ENCODE measurements at places on chromosomes 5 and 9.

DNA sequence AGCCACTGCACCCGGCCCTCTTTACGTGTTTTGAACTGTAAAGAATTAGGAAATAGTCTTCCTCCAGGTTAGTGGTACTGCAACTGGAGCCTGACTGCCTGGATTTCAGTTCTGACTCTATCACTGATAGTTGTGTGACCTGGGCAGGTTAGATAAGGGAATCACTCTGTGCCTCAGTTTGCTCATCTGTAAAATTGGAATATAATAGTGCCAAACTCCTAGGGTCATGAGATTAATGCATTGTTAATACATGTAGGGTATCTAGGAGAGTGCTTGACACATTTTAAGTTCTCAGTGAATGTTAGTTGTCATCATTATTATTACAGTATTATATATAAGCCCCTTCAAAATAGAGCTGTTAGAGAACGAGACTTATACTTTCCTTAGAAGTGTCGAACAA is 72.5 kb upstream of the FSD1L start:
- no peak for DNase-seq

- DNase-seq = no peak
Observed at GRCh38 chr5:143031781-143032580, 261.8 kb downstream of the ARHGAP26 start.

DNA sequence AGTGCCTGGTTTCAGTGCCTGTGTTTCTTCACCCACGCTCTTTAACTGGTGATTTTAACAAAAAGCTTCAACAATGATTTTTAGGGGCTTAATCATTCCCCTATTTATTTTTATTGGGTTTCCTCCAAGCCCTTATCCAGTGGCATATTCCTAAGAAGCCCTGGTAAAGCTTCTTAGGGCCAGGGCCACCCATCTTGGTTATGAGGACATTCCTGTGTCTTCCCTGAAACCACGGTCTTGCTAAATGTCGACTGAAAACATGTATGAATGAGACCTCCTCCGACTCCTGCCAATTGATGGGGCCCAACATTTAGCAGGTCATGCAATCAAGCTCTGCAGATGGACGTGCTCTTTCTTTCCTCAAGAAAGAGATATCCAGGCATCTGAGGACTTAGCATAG is 13.7 kb upstream of the CARTPT start:
- no peak for DNase-seq

DNA sequence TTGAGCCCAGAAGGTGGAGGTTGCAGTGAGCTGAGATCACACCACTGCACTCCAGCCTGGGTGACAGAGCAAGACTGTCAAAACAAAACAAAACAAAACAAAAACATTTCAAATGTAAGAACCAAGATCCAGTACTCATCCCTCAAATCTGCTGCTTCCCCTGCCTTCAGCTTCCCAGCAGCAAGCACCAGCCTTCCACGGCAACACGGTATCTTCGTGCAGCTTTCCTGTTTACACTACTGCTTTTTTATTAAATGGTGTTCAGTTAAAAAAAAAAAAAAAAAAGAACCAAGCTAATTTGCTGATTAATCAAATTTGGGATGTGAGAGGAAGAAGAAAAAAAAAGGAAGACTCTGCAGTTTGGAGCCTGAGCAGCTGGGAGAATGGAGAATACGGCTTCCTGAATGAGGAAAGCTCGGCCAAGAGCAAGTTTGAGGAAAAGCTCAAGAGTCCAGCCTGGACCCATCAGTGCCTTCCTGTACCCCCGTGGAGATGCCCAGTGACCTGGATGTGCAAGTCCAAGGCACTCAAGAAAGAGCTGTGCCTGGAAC is 28.0 kb upstream of the SLC2A8 start:
- no peak for DNase-seq

DNA sequence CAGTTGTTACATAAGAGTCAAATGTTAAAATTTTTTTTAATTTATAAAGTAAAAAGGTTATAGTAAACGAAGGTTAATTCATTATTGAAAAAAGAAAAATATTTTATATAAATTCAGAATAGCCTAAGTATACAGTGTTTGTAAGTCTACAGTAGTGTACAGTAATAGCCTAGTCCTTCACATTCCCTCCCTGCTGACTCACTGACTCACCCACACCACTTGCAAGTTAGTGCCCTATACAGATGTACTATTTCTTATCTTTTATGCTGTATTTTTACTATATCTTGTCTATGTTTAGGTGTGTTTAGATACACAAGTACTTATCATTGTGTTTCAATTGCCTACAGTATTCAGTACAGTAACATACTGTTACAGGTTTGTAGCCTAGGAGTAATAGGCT is 57.6 kb downstream of the MAMDC2 start:
- no peak for DNase-seq

DNA sequence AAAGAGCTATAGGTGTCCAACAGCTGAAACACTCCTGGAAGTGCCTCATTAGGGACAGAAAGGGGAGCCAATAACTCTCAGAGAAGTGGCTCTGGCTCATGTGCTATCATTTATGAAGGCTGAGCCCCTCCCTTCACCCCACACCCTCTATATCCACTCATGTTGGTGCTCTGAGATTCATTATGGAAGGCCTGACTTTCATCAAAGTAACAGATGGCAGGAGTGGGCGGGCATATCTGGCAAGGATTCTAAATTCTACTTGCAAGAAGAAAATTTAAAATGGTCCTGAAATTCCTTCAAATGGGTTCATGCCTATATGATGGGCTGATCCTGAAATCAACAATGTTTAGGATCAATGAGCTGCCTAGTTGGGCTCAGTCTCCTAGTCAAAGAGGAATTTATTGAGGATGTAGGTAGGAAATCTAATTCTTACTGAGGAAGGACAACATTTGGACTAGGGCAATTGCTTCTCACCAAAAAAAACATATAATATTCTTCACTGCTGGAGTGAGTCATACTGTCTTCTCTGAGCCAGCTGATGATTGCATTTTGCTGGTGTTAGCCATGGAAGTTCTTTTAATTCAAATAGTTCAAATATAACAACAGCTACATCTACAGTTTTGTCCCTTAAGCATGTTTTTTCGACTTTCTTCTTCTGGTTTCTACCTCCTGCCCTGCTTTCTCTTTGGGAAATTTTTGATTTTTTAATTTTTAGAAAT is 23.5 kb downstream of the NMRK1 start:
- peak; percentile 37 for DNase-seq

DNA sequence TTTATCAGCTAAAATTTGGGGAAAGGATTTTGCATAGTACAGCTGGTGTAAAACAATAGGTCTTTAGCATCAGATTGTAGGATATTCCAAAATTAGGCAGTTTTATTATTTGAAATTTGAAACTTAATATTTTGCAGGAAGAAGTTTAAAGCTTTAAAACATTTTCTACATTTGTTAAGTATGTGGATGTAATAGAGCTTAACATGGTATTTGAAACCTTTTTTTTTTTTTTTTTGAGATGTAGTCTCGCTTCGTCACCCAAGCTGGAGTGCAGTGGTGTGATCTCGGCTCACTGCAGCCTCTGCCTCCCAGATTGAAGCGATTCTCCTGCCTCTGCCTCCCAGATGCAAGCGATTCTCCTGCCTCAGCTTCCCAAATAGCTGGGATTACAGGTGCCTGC is 2.9 kb downstream of the DENND4C start:
- no peak for DNase-seq

DNA sequence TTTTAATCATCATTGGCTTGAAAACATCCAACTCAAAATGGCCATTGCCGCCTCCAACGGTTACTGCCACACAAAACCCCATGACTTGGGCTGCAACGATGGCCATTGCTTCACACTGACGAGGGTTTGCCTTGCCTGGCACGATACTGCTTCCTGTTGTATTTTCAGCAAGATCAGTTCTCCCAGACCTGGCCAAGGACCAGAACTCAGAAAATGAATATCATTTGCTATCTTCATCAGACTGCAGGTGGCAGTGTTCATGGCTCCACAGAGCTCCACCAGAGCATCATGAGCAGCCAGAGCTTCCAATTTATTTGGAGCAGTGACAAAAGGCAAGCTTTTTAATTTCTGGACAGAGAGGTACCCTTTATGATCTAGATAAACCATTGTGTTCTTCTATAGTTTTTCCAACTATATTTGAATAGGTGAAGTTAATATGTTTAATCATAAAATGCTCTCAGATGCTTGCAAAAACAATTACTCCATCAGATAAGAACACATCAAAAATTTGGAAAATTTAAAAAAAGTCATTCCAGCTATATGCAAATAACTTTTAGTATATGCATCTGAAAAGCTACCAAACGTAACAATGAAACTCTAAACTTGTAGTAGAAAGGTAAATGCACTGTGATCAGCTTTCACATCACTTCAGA is 10.4 kb downstream of the AMACR start:
- peak; percentile 86 for DNase-seq

- no peak for DNase-seq
Observed at GRCh38 chr9:18447131-18447530, 26.8 kb upstream of the ADAMTSL1 start.

GRCh38 chr9:130235558-130236435 is 29.8 kb upstream of the HMCN2 start:
- no peak for DNase-seq

DNA sequence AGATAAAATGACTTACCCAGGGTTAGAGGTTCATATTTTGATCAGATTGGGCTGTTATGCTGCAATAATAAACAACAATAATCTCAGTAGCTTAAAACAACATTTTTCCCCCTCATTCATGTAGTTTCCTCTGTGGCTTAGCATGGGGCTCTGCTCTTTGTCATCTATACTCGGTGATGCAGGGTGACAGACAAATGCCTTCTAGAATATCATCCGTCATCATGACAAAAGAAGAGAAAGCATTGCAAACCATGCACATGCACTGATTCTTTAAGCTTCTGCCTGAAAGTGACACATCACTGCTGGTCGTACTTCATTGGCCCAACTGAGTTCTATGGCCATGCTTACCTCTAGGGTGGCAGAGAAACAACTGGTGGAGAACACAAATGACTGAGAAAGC is 58.8 kb upstream of the MAMDC2 start:
- DNase-seq = no peak

GRCh38 chr9:134408939-134409737 is 82.9 kb downstream of the RXRA start:
- no peak for DNase-seq

GRCh38 chr9:86749894-86750255 is 197.4 kb downstream of the GAS1 start:
- DNase-seq = no peak

Measured in AG09309 (cell line).